ENCODE measurements at places on chromosomes 12 and 14.

DNA sequence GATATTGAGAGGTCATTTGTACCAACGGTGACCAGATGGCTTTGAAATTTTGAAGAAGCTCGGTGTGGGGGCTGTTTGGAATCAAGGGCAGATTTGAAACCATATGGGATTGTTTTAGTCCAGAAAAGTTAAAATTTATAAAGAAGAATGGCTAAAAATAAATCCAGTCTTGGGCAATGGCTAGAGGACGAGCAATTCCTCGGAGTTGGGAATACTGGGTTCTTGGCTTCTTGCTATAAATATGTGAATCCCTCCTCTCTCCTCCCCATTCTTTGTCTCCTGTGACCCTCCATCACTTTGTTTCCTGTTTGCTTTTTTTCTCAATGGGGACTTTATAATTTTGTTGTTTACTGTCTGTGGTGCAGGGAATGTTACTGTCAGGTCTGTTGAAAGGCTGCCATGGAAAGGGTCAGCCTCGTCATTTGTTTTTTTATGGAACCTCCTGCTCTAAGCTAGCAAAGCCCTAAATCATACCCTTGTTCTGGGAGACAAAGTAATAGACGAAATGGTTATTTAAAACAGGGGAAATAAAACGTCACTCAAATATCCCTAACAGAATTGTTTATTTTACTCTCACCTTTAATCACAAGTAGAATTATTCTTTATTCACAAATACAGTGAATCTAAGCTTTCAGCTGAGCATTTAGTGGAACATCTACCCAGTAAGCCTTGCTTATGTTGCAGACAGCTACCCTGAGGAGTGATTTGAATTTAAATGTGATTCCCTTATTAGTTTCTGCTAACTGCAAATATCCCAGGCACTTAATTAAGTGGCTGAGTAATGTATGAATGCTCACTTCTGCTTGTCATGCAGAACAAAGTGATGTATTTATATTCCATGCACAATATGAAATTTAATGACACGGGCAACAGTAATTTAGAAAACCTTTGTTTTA, 273.1 kb upstream of the NOVA1 start:
- no peaks in the 10 kb centered on the region for H3K27me3 ChIP-seq
- no peaks in the 10 kb centered on the region for H3K36me3 ChIP-seq
- H3K27ac ChIP-seq, result no peak overlapping the region
- no peak overlapping the region for H3K4me3 ChIP-seq
- H3K4me1 ChIP-seq, result peaks cover 5% of the 10 kb centered on the region

DNA sequence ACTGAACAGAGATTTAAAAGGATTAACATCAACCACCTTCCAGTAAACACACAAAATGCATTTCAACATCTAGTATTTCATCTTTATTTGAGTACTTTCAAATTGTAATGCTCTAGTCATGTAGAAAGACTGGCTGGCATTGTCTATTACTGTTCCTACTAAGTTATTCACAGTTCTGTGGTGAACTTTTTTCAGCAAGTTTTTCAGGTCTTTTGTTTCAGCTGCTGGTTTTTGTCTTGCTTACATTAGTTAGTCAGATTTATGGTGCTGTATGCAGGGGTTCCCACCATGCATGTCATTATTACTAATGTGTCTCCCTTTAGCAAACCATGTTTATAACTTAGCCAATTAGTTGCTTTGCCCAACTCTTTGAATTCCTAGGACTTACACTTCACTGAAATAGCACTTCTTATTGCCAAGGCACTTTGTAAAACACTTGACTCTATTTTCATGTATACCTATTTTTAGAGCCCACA, 253.4 kb upstream of the KITLG start:
- H3K36me3 ChIP-seq, result no peaks in the 10 kb centered on the region
- no peak overlapping the region for H3K27ac ChIP-seq
- no peak overlapping the region for H3K4me3 ChIP-seq
- DNase-seq, result no peak
- no peaks in the 10 kb centered on the region for H3K27me3 ChIP-seq

DNA sequence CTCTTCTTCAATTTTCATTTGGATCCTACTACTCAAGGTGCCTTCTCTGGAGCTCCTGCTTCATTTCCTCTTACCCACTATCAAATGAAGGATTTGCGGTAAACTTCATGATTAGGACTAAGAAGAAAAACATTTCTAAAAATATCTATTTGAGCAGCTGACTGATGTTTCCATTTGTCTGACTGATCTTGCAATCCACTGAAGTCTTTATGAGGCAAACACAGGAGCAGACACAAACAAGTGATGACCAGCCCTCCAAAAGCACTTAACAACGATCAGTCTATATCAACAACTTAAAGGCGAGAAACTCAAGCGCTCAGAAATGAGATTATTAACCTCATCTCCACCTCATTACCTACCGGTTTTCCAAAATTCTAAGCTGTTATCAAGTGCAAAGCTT, 26.2 kb downstream of the OSBPL8 start:
- no peaks in the 10 kb centered on the region for H3K27me3 ChIP-seq
- no peaks in the 10 kb centered on the region for H3K4me1 ChIP-seq
- peaks cover 3% of the 10 kb centered on the region for H3K36me3 ChIP-seq
- H3K27ac ChIP-seq, result no peak overlapping the region
- no peak for DNase-seq

DNA sequence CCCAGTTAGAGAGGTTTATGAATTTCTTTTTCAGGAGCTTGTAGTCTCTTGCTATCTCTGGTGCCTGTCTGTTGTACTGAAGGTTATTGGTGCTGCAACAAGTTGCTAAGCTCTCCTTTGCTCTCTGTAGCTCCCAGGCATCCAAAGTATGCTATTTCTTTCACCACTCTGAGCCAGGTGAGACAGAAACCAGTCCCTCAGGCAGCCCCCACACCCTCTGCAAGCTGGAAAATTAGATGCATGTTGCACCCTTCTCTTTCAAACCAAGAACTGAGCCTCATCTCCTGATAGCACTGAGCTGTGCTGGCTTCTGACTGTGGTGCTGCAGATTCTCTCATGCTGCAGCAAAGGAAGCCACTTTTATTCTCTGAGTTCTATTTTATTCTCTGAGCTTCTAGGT, 9.6 kb upstream of the TRIM9 start:
- no peaks in the 10 kb centered on the region for H3K4me1 ChIP-seq
- H3K27ac ChIP-seq, result no peak overlapping the region
- H3K36me3 ChIP-seq, result no peaks in the 10 kb centered on the region

GRCh38 chr14:61388976-61389576, 67.7 kb downstream of the PRKCH start:
- H3K36me3 ChIP-seq, result no peaks in the 10 kb centered on the region
- no peaks in the 10 kb centered on the region for H3K27me3 ChIP-seq
- no peak overlapping the region for H3K27ac ChIP-seq
- no peak for DNase-seq

DNA sequence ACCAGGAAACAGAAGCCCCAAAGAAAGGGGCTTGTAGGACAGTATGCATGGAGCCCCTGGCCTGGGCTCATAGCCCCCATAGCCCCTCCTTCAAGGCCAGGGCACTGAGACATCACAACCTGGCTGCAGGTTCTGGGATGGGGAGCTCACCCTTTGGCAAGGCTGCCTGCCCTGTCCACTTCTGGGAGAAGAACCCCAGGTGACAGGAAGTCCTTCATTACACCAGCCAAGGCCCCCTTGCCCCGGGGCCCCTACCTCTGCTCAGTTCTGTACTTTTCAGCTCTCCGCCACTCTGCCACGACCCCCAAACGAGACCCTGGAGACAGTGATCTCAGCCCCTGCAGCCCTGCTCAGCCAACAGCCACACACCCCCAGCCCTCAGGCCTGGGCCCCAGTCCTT, 223.2 kb upstream of the RTL1 start:
- H3K36me3 ChIP-seq, result no peaks in the 10 kb centered on the region
- no peaks in the 10 kb centered on the region for H3K4me1 ChIP-seq
- no peak overlapping the region for H3K4me3 ChIP-seq
- no peaks in the 10 kb centered on the region for H3K27me3 ChIP-seq
- no peak for DNase-seq
- no peak overlapping the region for H3K27ac ChIP-seq

- no peak for DNase-seq
- H3K27me3 ChIP-seq, result no peaks in the 10 kb centered on the region
- peaks cover 17% of the 10 kb centered on the region for H3K4me1 ChIP-seq
- no peak overlapping the region for H3K27ac ChIP-seq
- no peaks in the 10 kb centered on the region for H3K36me3 ChIP-seq
- H3K4me3 ChIP-seq, result no peak overlapping the region
Observed at GRCh38 chr12:104699489-104700190, 242.9 kb downstream of the CHST11 start.

DNA sequence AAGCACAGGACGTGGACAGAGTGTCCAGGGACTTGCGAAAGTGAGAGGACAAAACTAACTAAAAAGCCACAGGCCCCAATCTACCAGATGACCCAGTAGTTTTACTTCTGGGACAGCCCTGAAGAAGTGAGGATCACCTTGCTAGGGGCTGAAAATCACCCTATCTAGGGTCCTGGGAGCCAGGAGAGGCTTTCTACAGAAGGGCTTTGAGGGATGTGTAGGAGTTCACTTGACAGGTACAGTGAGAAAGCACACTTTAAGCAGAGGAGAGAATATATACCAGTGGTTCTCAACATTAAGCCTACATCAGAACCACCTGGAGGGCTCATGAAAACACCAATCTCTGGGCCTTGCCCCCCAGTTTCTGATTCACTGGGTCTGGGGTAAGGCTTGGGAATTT, 60.8 kb downstream of the ZNF664 start:
- H3K27me3 ChIP-seq, result no peaks in the 10 kb centered on the region
- H3K4me1 ChIP-seq, result no peaks in the 10 kb centered on the region
- no peak overlapping the region for H3K4me3 ChIP-seq
- no peak overlapping the region for H3K27ac ChIP-seq

DNA sequence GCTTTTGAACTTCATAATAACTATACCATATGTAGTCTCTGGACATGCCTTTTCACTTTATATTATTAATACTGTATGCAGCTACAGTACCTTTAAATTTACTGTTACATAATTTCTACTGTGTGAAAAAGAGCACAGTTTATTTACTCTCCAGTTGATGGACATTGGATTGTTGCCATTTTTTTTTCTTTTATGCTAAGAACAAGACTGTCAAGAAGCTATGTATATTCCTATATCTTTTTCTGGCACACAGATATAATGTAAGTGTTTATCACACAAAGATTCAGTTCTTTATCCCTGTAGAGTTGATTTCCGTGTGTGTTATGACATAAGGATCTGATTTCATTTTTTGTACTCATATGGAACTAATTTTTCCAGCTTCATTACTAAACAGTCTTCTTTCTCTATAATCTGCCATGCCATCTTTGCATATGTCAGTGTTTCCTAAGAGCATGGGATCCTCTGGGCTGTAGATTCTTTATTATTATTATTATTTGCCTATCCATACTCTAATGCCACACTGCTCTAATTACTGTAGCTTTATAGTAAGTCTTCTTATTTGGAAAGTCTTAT, 593.0 kb upstream of the ATP2B1 start:
- H3K4me1 ChIP-seq, result no peaks in the 10 kb centered on the region
- H3K27ac ChIP-seq, result no peak overlapping the region
- no peak overlapping the region for H3K4me3 ChIP-seq
- no peaks in the 10 kb centered on the region for H3K27me3 ChIP-seq

GRCh38 chr14:41360126-41360525, 246.6 kb upstream of the LRFN5 start:
- H3K4me3 ChIP-seq, result no peak overlapping the region
- no peak overlapping the region for H3K27ac ChIP-seq
- H3K36me3 ChIP-seq, result no peaks in the 10 kb centered on the region
- H3K4me1 ChIP-seq, result no peaks in the 10 kb centered on the region
- no peak for DNase-seq

DNA sequence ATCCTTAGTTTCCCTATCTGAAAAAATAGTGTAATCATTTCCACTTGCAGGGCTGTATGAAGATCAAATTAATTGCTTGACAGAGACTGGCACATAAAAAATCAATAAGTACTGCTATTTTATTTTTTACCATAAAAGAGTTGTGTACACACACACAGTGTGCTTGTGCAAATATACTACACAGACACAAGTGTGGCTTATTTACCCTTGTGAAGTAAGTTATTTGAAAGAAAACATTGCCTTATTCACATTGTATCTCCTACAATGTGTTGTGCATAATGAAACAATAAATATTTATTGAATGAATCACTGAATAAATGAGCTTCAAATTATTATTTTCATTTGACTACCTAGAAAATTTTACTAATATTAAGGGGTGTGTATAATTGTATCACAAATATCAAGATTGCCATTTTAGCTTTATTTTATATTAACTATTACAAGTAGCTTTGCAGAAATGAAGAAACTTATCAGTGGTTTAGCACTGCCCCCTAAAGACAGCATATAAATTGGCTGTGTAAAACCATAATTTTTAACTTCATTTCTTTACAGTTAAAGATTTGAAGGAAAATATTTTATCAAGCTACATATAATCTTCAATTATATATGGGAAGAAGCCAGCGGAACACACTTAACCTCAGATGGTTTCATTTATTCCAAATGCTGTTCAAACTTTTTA, 11.3 kb downstream of the GARIN6 start:
- no peak overlapping the region for H3K27ac ChIP-seq
- H3K27me3 ChIP-seq, result no peaks in the 10 kb centered on the region
- H3K4me3 ChIP-seq, result no peak overlapping the region
- no peaks in the 10 kb centered on the region for H3K4me1 ChIP-seq
- H3K36me3 ChIP-seq, result no peaks in the 10 kb centered on the region

GRCh38 chr12:54369597-54370131, 5.4 kb upstream of the GPR84 start:
- H3K27me3 ChIP-seq, result peaks cover 15% of the 10 kb centered on the region
- H3K4me1 ChIP-seq, result no peaks in the 10 kb centered on the region
- 0 out of 2 replicates have a peak overlapping the region, but pooled peaks have one; percentile 11 for H3K4me3 ChIP-seq
- DNase-seq, result no peak
- no peak overlapping the region for H3K27ac ChIP-seq

GRCh38 chr14:50060871-50061663, 55.3 kb downstream of the VCPKMT start:
- peaks cover 7% of the 10 kb centered on the region for H3K4me1 ChIP-seq
- no peaks in the 10 kb centered on the region for H3K36me3 ChIP-seq
- no peaks in the 10 kb centered on the region for H3K27me3 ChIP-seq
- DNase-seq, result no peak
- H3K27ac ChIP-seq, result no peak overlapping the region

- no peak overlapping the region for H3K27ac ChIP-seq
- H3K36me3 ChIP-seq, result no peaks in the 10 kb centered on the region
- no peaks in the 10 kb centered on the region for H3K4me1 ChIP-seq
- DNase-seq, result no peak
- H3K4me3 ChIP-seq, result no peak overlapping the region
Observed at GRCh38 chr14:101039755-101040138, 136.2 kb upstream of the RTL1 start.

DNA sequence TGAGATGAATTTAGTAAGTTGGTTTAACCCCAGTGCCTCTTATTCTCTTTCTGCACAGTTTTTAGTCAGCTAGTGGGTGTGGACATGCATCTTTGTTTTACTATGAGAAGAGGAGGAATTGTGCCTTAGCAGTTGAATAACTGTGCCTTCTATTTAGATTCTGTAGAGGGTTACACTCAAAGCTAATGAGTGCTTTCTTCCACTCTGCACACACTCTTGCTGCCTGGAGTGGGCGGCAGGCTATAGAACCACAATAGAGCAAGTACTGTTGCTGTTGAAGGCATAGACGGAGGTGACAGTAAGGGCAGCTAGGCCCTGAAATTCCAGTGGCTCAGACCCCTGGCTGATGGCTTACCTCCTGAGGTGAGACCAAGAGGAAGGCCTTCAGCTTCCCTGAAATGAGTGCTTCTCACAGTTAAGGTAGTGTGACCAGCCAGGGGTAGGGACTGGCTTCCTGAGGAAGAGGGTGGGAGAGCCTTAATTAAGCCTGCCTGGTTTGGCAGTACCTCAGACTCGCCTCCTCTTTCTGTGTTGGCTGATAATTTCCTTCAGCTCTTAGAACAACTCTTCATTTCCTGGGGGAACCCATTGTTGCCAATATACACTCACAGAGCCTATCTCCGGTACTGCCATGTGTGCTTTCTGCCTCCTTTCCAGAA, 24.7 kb downstream of the SUSD6 start:
- no peak for DNase-seq
- H3K4me3 ChIP-seq, result no peak overlapping the region
- no peak overlapping the region for H3K27ac ChIP-seq
- peaks cover 28% of the 10 kb centered on the region for H3K4me1 ChIP-seq
